SK-N-DZ (cell line): ENCODE measurements at places on chromosomes 3 and 15.
A peak's percentile ranks its signal among the peaks of the same experiment; 100 is the strongest.

DNA sequence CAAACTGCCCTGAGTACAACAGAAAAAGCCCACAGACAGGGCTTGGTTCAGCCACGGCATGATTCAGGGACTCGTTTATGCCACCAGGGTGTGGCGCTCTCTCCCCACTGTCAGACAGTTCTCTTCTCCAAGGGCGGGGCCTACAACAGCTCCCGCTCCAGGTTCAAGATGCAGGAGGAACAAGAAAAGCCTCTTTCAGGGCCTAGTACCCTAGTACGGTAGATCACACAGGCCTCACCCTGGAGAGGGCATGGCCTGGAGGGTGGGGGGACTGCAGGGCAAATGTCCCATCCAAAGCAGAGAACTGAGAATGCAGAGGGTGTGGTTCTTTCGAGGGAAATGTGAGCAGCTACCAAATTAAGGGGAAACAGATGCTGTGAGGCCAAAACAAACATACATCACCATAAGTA is 12.0 kb downstream of the MESD start:
- DNase-seq, result no peak

GRCh38 chr3:25471081-25471768 is 43.2 kb downstream of the RARB start:
- DNase-seq, result no peak

DNA sequence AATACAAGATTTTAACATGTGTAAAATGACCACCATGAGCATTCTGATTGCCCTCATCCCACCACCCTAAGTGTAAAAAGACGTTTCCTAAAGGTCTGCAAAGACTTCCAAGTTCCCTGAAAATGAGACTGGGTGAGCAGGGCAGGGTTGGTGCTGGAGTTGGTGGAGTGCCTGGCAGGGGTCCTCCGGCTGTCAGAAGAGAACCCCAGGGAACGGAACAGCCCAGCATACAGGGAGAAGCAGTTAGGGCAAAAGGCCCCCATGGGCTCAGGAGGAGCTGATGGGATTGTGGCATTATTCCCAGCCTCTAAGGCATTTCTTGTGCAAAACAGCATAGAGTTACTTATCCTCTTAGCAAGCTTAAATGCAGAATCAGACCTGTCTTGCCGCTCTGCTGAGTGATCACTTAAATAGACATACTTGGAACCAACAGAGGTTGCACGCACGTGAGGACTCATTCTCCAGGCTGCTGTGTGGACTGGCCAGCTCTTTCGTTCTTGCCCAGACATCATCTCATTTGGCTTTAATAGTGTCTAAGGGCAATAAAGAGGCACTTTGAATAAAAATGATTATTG is 36.0 kb downstream of the XYLB start:
- no peak for DNase-seq

GRCh38 chr15:39327005-39327730 is 253.7 kb upstream of the THBS1 start:
- DNase-seq, result no peak

GRCh38 chr3:5019411-5020241 is 40.4 kb downstream of the BHLHE40 start:
- DNase-seq, result no peak

DNA sequence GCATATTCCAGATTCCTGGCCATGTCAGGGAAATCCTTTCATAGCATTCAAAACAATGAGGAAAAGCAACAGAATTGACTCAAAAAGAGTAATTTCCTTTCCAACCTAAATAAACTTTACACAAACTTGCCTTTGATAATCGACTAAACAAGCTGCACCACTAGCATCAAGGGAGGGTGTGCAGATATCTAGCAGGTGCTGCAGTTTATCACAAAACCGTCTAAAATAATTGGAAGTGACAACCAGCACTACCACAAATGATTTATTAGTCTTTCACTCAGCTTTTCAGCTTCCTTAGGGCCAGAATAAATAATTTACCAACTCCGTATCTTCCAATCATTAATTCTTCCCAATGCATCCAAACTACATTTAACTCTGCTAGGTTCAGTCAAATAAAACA is 71.7 kb downstream of the TBC1D5 start:
- peak; percentile 88 for DNase-seq

DNA sequence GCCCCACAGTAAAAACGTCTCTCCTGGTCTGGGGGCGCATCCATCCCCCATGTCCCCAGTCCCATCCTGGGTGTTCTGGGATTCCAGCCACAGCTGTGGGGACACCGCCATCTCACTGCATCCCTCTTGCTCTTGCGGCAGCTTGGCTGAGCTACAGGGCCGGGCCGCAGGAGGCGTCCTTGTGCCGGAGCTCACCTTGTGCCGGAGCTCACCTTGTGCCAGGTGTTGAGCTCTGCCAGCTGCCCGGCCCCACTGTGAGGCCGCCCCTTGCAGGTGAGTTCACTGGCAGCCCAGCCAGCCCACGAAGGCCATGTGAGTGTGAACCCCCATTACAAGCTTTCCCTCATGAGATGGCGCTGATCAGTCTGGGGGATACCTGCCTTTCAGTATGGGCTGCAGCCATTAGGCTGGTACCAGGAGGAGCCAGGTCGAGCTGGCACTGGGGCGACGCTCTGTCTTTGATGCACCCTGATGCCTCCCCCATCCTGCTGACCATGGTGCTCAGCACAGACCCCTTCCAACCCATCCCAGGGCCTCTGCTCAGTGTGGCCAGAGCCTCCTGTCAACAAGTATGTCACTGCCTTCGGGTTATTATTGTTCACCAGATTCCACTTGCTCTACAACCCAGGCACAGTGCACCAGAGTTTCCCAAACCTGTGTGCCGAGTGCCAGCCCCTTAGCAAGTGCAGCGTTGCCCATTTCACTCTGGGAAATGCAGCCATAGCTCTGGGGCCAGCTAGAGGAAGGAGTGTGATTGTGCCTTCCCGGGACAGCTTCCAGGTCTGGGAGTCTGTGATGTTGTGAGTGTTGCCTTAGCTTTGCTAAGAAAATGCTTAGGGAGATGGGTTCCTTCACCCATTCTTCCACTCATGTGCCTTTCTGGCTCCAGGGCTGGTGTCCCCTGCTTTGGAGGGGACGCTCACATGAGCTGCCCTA is 105.7 kb downstream of the APBA2 start:
- no peak for DNase-seq

- no peak for DNase-seq
Measured at GRCh38 chr15:48582452-48583247, 62.9 kb downstream of the FBN1 start.

GRCh38 chr15:40103864-40104271 is 4.8 kb downstream of the BMF start:
- DNase-seq, result no peak

DNA sequence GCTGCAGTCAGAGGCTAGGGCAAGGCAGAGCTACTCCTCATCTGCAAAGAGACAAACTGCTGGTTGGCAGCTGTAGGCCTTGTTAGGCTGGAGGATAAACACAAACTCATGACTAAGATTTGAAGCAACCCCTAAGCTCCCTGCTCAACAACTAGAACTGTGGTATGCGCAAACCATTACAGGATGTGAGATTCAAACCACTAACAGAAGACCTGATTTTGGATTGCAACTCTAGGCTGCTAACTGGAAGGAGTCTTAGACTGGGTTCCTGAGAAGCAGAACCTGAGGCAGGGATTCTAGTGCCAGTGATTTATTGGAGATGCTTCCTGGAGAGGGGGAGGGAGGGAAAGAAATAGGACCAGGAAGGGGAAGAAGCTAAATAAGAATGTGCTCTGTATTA is 22.5 kb downstream of the CCR4 start:
- DNase-seq, result no peak

DNA sequence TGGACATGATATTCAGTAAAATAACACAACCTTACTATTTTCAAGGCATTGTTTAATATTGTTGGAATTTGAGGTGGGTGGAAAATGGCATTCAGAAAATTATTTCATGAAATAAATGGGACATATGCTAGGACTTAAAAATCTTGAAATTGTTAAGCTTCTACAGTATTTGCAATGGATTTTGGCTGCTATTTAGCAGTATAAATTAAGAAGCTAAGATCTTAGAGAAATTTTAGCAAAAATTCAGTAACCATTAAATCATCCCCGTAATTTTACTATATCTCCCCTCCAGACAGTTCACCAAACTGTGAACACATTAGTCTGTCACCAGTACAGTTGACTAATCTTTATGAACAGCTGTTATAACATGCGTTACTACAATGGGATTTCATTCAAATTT is 8.2 kb downstream of the DIPK2A start:
- DNase-seq, result no peak

GRCh38 chr15:39621210-39621609 is 40.3 kb downstream of the THBS1 start:
- DNase-seq, result no peak

DNA sequence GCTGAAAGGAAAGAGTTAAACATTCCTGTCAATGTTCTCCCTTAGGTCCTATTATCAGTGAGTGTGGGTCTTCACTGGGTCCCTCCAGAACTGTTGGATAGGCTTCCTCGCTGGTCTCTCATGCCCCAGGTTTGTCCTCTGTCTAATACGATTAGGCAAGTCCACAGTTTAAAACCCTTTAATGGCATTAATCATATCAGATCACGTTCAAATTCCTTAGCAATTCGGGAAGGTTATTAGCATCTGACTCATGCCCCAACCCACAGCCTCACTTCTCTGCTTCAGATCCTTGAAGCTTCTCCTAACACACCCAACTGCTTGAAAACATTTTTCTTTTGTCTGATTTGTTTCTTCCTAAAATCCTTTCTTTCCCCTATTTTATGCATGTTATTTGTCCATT is 224.3 kb upstream of the ATP10A start:
- no peak for DNase-seq

GRCh38 chr3:165830746-165831145 is 6.5 kb downstream of the BCHE start:
- no peak for DNase-seq
